ENCODE measurements at places on chromosomes 6 and 20.

DNA sequence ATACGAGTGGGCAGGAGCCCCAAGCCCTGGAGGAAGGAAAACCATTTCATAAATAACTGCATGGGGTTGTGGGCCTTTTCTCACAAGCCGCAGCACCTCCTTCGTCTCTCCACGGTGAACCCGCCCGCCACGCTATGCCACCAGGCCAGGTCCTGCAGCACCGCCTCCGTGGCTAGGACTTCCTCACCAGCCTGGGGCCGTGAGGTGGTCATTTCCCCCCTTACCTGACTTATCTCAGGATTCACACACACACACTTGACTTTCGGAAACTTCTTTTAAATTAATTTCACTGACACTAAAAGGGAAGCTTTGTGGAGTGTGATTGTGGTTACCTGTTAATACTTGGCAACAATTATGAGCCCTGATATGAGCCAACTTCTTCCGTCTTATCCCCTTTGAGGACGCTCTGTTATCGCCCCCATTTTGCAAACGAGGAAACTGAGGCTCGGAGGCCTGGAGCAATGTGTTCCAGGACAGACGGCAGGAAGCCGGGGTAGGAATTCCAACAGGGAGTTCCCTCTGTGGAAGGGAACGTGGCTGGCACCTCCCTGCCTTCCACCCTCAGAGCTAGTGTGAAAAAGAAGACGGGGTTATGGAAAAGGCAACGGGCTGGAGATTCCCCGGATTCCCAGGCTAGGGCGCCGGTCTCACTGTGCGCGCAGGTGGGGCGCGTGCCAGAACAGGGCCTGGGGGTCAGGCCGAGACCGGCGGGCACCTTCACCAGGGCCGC lies 817 bp upstream of the SLCO4A1 start:
- DNase-seq = no peak

DNA sequence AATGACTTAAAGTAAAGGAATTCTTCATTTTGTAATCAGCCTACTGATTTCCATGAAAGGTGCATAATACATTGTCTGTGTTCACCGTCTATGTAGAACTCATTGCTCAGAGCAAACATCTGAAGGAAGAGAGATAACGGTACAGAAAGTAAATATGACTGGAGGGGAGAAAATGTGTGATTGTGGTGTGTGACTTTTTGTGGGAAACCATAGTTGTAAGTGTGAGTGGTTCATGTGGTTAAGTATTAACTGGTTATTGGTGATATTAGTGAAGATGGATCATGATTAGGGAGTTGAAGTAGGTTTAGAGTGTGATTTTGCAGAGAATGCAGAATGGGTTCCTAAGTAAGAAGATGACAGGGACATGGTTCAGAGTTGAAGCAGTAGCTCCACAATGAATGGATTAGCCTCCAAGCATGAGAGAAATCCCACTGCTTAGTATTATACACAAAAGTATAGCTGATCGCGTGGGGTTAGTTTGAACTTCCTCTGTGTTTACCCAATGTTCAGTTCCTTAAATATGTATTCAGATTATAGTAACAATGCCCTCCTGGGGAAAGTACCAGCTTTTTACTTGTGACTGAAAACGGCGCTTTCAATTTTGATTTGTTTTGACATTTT lies 368.9 kb downstream of the UTRN start:
- DNase-seq = no peak

GRCh38 chr6:69162811-69163210 lies 527.7 kb downstream of the ADGRB3 start:
- DNase-seq = no peak

GRCh38 chr20:58652606-58653294 lies 1.7 kb downstream of the STX16 start:
- DNase-seq = peak; percentile 19

DNA sequence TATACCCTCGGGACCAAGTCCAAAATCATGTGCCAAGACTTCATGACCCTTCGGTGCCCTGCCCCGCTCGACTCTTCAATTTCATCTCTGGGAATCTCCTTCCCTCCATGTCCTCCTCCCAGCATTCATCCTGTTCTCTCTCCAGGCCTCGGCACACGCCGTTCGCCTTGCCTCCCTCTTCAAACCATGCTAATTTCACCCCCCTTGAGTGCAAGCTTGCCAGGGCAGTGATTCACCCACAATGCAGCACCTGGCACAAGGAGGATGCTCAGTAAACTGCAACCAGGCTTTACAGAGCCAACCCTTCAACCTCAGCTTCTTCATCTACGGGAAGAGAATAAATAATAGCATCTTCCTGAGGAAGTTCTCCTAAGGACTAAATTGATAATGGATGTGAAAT lies 4.1 kb downstream of the KCNS1 start:
- DNase-seq = no peak

GRCh38 chr6:41424370-41425058 lies 89.1 kb downstream of the NCR2 start:
- DNase-seq = peak; percentile 93

- no peak for DNase-seq
Observed at GRCh38 chr6:67956352-67956751, 678.7 kb upstream of the ADGRB3 start.

GRCh38 chr6:105747823-105748405 lies 338.2 kb upstream of the PRDM1 start:
- DNase-seq = no peak

- DNase-seq = peak; percentile 57
Observed at GRCh38 chr20:49594143-49594930, 26.4 kb upstream of the PTGIS start.

- peak; percentile 100 for DNase-seq
Observed at GRCh38 chr20:41005361-41005729, 23.3 kb upstream of the TOP1 start.

- no peak for DNase-seq
Observed at GRCh38 chr6:83151114-83151513, 42.0 kb downstream of the PGM3 start.

DNA sequence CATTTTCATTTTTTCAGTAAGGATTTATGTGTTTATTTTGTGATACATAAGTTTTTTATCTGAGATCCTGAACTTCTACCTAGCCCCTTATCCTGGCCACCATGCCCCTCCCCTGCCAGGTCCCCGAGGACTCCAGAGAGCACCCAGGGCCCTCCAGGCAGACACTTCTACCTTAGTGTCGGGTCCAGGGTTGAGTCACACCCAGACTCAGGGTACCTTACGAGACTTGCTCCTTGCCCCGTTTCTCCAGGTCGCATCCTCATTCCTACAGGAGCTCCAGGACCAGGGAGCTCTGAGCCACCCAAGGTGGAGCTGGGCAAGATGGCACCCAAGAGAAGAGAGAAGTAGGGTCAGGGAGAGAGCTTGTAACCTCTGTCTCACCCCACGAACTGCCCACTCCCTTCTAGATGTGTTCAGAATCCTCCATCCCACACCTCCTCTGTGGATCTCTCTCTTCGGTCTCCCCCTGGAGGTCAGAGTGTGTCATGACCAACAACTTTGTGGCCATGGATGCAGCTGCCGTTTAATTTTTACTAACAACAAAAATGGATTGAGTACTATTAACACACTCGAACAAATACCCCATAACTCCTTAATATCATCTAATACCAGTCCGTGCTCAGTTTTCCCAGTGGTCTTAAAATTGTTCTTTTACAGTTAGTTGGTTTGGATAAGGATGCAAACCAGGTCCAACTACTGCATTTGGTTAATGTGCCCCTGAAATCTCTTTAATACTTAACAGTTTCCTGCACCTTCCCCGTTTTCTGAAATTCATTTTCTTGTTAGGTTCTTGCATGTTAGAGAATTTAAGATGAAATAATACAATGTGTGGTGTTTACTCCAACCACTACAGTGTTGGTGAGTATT lies 130.6 kb upstream of the INSM1 start:
- peak; percentile 60 for DNase-seq

DNA sequence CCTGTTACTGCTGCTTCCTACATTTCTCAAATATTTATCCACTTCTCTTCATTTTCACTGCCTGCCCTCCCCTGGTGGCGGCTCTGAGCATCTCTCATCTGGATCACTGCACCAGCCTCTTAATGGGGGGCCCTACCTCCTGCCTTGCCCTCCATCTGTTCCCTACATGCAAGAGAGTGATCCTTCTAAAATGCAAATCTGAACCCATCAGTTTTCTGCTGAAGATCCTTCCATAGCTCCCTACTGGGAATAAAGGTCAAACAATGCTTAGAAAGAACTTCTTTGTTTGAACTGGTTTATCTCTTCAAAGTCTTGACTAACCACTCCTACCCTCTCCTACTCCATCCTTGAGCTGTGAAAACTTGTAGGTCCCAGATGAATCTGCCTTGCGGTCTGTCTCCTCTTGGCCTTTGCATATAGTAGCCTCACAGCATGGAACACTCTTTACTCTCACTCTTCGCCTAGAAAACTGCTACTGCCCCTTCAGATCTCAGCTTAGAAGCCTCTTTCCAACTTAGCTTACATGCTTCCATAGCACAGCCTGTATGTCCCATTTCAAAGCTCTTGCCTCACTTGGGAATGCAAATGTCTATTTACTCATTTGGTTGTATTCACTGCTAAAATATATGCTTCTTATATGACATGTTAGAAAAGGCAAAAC lies 119.3 kb downstream of the QRSL1 start:
- no peak for DNase-seq

GRCh38 chr20:21182832-21183563 lies 57.1 kb downstream of the KIZ start:
- peak; percentile 54 for DNase-seq

GRCh38 chr20:34689486-34689885 lies 12.6 kb upstream of the PIGU start:
- DNase-seq = no peak

- DNase-seq = no peak
Observed at GRCh38 chr6:46367354-46368168, 123.7 kb downstream of the RCAN2 start.

- DNase-seq = no peak
Observed at GRCh38 chr6:158431560-158431959, 119.3 kb downstream of the TULP4 start.

DNA sequence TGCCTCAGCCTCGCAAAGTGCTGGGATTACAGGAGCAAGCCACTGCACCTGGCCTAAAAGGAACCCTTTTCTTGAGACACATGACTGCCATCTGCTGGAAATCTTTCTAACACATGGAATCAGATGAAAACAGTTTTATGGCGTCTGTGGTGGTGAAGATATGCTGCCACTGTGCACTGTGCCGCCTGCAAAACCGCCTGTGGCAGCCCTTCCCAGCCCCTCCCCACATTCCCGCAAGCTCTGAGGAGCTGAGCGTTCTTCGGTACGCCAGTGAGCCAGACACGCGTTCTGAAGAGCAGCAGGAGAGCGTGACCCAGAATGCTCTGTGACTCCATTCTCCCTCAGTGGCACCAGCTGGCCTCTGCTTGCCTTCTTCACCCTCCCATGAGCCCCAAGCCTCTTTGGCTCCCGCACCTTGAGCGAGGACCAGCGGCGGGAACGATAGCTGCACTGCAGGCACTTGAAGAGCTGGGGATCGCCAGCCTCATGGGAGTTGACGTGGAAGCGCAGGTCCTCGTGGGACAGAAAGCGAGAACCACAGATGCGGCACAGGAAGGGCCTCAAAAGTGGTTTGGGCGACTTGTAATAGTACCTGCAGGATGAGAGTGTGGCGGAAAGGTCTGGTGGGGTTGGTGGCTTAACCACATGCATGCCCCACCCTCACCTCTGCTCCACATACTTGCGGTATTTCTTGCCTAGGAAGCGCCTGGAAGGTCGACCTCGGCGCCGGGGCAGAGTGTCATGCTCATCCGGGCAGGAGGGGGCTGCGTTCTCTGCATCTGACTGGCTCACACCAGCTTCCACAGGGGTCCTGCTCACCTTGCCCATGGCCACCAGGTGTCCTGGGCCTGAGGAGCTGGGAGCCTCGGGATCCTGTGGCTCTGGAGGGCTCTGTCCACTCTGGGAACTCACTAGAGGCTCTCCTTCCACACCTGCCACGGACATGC lies 8.7 kb downstream of the ZNF335 start:
- peak; percentile 86 for DNase-seq

GRCh38 chr20:63956664-63957003 lies 418 bp upstream of the UCKL1 start:
- DNase-seq = no peak

Measured in HT-29 (cell line).